ENCODE measurements at places on chromosomes 11 and 22.

GRCh38 chr11:99973993-99974392, 713.1 kb upstream of the ARHGAP42 start:
- no peak for DNase-seq

- no peak for DNase-seq
Measured at GRCh38 chr11:104772806-104773241, 125.4 kb downstream of the CASP12 start.

DNA sequence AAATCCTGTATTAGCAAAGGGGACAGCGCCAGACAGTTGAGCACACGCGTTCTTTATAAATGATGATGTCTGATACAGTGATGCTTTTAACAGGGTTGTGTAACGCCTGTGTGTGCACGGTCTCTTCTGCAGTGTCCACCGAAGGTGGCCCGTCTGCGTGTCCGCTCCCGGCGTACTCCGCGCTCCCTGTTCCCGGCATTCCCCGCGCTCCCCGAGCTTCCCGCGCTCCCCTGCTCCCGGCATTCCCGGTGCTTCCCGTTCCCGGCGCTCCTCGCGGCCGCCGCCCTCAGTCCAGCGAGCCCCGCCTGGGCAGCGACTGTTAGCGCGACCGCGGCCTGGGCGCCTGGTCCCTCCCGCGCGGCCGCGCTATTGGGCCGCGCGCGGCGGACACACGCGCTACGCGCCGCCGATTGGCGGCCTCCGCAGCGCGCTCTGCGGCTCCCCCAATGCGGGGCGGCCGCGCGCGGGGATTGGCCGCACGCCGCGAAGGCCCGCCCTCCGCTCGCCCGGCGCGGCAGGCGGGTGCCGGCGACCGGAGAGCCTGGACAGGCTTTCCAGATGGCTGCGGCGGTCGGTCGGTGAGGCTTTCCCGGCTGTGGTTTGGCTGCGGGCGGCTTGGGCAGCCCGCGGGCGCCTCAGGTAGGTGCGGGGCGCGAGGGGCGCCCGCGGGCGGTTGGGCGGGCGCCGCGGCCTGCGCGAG, at the start of gene DGCR8:
Gene DGCR8, plus strand, starts transcription at position 497 of the 700 bp plus-strand sequence. CDS start 5,723 bp downstream, outside the sequence.
- peak; percentile 66 for DNase-seq

- DNase-seq, result no peak
Measured at GRCh38 chr22:48981371-48982061, 846.2 kb downstream of the BRD1 start.

- DNase-seq, result no peak
Measured at GRCh38 chr11:108524422-108524821, 26.2 kb upstream of the POGLUT3 start.

DNA sequence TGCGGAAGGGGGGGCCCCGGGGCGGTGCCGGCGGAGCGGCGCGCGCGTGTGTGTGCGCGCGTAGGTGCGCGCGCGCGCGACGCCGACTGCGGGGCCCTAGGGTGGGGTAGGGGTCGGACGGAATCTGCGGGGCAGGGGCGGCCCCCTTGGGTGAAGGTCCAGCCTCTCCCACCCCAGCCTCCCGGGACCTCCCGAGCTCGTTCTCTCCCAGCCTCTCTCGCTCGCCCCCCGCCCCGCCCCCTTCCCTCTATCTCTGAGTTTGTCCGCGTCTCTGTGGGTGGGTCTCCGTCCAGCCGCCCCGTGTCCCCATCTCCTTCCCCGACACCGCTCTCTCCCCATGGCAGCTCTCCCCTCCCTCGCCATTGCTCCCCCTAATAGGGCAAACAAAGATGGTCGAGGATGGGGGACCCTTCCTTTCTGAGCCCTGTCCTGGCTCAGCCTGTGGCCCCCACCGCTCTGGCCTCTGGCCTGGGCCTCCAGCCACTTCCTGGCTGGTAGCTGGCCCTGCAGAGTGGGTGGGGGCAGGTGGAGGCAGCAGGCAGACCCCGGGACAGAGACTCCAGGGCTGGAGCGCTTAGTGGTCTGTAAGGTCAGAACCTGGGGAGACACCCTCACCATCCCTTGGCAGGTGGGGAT, 33.0 kb upstream of the PRR5 start:
- DNase-seq, result no peak

GRCh38 chr11:117730208-117730800, 66.7 kb downstream of the DSCAML1 start:
- no peak for DNase-seq

- no peak for DNase-seq
Measured at GRCh38 chr22:17907748-17908051, 116.7 kb downstream of the MICAL3 start.

DNA sequence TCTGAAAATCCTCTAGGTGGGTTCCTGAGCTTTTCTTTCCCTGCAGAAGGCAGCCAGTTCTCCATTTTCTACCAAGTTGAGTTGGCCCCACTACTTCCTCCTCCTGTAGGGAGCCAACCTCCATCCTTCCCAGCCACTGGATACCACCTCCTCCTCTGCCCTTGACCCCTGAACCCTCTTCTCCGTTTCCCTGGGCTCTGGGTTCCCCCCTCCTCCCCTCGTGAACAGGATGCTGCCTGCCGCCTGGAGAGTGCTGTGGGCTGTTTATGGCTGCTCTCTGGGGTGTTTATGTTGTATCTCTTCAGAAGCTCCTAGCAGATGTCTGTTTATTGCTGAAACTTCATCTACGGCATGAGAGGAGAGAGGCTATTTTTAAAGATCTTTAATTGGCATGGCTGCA, 8.6 kb downstream of the MICAL2 start:
- DNase-seq, result no peak

GRCh38 chr11:102591160-102591718, 33.9 kb downstream of the MMP20 start:
- DNase-seq, result no peak

- DNase-seq, result no peak
Measured at GRCh38 chr22:30031764-30032455, 48.4 kb upstream of the HORMAD2 start.

GRCh38 chr11:7418061-7418460, 67.2 kb upstream of the OLFML1 start:
- no peak for DNase-seq

DNA sequence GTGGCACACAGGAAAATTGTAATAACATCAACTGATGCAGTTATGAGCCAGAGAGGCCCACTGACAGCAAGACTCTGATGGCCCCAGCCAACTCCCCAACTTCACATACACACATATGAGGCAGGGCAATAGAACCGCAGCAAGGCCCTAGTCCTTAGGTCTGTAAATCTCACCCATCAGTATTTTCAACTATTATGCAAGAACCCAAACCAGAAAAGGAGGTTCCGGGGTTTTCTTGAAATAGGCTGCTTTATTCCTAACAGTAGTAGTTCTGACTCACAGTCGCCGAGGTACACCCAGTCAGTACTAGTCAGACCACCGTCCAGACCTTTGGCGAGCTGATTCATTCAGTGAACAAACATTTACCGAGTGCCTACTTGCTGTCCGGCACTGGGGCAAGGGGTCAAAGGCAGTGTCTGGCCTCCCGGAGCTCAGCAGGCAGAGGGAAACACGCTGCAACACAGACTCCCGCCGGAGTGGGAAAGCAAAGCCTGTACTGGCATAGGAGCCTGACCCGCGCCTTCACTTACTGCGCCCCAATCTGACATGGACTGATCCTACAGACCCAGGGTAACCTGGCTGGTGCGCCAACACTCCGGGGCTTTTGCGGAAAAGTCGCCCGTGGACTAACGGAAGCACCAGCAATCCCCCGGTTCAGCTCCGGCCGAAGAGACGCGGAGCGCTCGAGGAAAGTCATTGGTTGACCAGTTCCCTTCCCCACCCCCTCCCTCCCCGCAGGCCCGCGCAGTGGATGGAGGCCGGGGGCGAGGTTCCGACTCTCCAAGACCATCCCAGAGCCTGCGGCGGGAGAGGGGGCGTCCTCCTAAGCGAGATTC, 1.3 kb downstream of the PLEKHA7 start:
- DNase-seq, result no peak

DNA sequence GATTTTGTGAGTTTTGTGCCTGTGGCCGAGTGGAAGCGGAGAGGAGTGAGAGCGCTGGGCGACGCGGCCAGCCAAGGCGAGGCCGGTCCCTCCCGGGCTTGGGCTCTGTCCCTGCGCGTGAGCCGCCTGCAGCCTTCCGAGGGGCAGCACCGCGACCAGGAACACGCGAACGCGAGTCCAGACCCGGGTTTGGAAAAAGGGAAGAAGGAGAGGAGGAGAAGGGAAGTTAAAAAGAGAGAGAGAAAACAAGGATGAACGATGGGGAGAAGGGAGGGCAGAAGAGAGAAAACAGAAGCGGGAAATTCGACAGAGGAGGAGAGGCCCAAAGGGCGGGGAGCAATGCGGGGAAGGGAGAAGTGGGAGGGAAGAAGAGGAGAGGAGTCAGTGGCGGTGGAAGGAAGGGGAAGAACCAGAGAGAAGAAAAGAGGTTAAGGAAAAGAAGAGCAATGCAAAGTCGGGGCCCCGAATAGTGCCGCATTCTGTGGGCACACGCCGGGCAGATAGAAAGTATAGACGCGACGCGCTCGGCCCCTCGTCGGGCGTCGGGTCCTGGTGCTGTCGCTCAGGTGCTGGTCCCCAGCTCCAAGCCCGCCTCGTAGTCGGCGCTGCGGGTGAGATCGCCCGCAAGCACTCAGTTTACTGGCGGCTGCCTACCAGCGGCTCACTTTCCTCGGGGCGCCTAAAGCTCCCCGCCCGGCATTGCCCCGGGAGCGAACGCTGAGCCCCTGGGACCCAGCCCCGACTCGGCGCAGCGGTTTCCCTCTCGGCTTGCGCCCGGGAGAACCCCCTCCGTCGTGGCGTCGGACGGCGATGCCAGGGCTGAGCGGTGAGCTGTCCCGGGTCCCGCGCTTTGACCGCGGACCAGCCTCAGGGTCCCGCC, 2.8 kb upstream of the BARX2 start:
- no peak for DNase-seq

DNA sequence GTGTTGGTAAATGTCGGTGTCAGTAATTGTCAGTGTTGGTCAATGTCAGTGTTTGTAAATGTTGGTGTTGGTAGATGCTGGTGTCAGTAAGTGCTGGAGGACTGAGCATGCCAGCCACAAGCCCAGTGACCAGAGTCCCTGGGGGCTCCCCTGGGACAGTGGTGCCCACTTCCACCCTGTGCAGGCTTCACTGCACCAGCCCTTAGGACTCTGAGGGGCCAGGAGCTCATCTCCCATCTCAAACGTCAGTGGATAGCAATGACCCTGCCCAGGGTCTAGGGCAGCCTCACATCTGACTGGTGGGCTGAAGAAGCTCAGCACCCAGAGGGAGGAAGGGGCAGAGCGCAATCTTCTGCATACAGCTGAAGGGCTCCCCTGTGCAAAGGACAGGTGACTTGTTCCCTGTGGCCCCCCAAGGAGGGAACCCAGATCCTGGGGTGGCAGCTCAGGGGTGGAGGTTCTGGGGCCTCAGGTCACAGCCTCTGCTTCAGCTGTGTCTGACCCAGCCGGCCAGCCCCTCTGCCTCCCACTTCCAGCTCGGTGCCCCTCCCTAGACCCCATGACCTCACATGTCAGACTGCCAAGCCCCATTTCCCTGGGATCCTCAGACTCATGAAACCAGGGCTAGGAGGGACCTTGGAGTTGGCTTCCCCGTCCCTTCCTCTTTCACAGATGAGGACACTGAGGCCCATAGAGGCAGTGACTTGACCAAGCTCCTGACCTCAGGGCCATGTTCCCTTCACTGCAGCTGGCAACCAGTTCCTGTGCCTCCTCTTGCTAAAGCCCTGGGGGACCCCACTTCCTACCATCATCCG, 138.4 kb downstream of the CRYBB2 start:
- no peak for DNase-seq

DNA sequence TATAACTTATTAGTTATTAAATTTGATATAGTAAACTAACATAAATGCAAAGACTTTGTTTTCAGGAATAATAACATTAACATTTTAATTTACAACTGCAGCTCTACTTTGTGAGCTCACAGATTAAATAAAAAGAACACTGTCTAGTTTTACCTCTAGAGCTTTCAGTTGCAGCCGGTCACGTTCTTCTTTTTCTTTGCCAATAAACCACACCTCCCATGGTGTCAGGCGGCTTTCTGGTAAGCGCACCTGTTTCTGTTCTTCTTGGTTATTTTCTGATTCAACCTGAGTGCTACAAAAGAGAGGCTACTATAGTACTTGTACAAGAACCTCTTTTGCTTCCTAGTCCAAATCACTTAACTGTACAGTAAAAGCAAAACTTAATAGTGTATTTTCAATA, 5.8 kb downstream of the CCDC34 start:
- no peak for DNase-seq

- no peak for DNase-seq
Measured at GRCh38 chr22:50012211-50013181, at the start of gene IL17REL. Gene IL17REL (minus strand): TSS chr22:50012765. CDS start chr22:50012646, 119 bp downstream.

- DNase-seq, result no peak
Measured at GRCh38 chr22:23180301-23180892, at the start of gene BCR. Gene BCR (plus strand): TSS chr22:23180509. CDS start chr22:23180961, 452 bp downstream.

DNA sequence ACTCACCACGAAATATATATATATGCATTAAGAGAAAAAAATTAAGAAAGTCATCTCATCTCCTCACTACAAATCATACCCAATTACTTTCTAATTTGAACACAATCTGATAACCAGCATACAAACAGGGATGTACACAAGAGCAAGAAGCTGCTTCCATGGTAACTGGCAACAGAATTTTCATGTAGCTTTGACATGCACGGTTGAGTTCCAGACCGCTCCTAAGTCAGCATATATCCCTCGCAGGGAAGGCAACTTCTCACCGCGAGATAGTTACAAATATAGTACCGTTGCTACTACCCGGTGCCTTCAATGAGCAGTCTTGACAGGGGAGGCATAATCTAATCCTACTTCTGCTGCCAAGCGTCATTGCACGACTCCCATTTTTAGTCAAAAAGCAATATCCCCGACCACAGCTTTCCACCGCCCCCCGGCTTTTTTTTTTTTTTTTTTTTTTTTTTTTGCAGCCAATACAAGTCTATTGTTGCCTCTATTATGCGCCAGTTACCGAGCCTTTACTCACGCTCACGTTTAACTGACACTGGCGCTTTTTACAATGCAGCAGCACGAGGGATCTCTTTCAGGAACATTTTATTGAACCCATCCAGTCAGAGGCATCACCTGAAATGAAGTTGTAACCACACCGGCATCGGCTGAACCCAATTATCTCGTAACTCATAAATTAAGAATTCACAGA, 2.2 kb downstream of the CADM1 start:
- DNase-seq, result no peak

- no peak for DNase-seq
Measured at GRCh38 chr11:19968860-19969259, 191.4 kb downstream of the DBX1 start.

DNA sequence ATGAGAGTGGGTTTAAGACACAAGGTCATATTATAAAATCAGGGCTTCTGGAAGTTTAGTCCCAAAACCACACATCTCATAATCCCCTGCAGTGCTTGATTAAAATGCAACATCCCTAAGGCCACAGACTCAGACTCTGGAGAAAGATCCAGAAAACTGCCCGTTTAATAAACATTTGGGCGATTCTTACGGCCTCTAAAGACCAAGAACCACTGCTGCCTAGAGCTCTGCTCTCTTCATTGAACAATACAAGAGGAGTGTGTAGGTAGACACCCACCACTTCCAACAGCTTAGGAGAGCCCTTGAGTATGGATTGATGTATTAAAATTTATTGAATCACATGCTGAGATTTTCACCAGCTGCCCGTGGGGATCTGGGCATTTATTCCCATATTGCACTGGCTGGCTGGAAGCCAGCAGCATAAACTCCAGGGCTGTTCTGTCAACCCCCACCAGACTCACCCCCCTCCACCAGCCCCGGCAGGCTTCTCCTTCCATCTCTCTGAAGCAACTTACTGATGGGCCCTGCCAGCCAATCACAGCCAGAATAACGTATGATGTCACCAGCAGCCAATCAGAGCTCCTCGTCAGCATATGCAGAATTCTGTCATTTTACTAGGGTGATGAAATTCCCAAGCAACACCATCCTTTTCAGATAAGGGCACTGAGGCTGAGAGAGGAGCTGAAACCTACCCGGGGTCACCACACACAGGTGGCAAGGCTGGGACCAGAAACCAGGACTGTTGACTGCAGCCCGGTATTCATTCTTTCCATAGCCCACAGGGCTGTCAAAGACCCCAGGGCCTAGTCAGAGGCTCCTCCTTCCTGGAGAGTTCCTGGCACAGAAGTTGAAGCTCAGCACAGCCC, 749 bp upstream of the BEST1 start:
- DNase-seq, result no peak

All from activated naive CD4-positive, alpha-beta T cell (primary cell).